ENCODE measurements at places on chromosomes 6 and 20.
A peak's percentile ranks its signal among the peaks of the same experiment; 100 is the strongest.

DNA sequence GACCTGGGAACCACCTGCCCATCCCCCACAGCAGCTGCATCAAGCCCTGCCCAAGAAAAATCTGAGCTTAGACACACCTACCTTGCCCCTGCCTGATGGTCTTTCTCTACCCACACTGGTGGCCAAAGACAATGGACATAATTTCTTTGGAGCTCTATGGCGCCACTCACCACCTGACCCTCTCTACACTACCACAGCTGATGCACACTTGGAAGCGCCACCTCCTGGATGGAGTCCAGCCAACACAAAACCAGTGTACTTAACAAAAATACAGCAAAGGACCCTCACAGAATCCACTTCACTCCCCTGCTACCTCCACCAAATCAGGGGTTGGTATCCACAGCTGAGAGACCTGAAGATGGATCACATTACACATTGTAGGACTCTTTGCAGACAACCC, 39.7 kb upstream of the CLVS2 start:
- DNase-seq = no peak

DNA sequence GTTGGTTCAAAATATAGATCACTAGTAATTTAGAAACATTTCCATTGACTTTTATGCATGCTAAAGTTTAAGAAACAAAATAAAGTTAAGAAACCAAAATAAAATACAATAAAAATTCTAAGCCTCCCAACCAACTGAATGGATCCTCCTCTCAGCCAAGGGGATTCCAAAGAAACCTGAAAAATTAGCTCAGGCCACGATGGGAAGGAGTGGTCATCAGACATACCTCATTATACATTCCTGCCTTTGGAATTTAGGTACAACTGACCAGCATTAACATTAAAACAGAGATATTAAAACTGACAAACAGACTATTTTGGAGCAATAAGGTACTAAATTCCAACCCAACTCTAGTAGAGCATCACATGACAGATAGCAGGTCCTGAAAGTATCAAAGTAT, 275.2 kb downstream of the PKHD1 start:
- no peak for DNase-seq

DNA sequence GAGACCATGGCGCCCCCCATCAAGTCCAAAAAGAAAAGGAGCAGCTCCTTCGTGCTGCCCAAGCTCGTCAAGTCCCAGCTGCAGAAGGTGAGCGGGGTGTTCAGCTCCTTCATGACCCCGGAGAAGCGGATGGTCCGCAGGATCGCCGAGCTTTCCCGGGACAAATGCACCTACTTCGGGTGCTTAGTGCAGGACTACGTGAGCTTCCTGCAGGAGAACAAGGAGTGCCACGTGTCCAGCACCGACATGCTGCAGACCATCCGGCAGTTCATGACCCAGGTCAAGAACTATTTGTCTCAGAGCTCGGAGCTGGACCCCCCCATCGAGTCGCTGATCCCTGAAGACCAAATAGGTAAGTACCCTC, 41.7 kb upstream of the NAA20 start:
- DNase-seq = peak; percentile 45

DNA sequence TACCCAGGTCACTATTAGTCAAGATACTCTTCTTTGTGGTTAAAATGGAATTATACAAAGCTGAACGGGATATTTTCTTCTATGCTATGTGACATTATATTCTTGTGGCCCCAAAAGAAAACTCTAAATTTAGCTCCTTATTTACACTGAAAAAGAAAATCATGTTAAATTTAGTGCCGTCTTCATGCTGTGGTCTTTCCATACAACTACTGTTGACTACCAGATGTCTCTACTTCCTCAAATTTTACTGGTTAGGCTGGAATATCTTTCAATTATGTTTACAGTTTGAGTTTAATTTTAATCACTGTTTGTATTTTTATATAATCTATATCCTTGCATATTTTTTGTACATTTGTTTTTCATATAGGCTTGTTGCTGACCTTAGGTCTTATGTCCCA, 95.6 kb upstream of the FOXO3 start:
- DNase-seq = no peak

DNA sequence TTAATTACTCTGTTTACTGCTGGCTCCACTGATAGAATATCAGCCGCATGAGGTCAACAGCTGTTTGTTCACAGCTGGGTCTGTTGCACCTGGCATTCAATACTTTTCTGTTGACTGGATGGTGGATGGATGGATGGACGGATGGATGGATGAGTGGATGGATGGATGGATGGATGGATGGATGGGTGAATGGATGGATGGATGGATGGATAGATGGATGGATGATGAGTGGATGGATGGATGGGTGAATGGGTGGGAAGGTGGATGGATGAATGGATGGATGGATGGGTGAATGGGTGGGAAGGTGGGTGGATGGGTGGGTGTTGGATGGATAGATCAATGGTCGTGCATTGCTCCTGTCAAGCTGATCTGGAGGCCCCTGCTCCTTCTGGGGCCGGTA, 422.2 kb upstream of the SULF2 start:
- no peak for DNase-seq

- no peak for DNase-seq
Measured at GRCh38 chr6:96478695-96479094, 42.9 kb upstream of the UFL1 start.

DNA sequence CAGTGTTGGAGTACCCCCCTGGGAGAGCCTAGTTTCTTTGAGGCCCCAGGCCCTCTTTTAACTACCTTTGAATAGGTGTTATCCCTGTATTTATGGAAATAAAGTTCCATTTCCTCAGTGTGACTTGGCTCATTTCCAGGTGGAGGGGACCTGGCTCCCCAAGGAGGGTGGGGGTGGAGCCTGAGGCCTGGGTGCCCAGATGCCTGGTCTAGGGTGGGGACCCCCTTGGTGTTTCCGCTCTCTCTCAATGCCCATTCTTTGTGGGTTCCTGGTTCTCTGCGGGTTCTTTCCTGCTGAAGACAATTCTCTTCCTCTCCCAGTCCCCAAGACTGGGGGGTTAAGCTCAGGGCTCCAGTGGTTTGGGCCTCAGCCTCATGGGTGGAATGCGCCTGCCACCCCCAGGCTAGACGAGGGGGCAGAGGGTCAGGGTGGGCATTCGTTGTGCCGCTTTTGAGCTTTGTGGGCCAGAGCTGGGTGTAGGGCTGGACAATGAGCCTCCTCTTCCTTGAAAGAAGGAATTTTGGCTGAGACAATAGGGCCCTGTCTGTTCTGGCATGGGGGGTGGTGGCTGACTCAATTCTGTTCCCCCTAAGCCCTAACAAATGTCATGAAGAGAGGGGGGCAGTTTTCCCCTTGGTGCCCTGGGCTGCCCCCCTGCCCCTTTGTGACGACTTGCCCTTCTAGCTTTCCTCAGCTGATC, 686 bp upstream of the EGFL8 start:
- peak; percentile 34 for DNase-seq

DNA sequence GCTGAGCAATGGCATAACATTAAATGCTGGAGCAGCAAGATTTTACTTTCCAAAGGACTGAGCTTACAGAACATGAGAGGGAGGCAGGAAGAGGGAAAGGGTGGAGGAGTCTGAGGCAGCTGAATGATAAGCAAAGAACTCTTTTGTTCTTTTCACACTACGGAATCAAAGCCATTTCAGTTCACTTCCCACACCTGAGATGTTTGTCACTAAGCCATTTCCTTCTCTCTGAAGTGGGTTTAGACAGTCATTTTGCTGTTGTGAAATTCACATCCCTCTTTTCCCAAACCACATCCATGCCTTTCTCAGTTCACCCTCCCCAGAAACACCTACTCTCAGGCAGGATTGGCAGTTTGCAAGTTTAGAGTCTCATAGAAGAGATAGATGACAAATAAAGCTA, 267.9 kb downstream of the ADGRG6 start:
- no peak for DNase-seq

Data from pons (tissue), 1 donor.